Naive thymus-derived CD8-positive, alpha-beta T cell (primary cell): ENCODE measurements at places on chromosomes 6 and 20.

GRCh38 chr6:39804466-39805065 lies 12.4 kb downstream of the DAAM2 start:
- no peak for DNase-seq

GRCh38 chr20:55160996-55161395 lies 685.6 kb downstream of the DOK5 start:
- DNase-seq = no peak

DNA sequence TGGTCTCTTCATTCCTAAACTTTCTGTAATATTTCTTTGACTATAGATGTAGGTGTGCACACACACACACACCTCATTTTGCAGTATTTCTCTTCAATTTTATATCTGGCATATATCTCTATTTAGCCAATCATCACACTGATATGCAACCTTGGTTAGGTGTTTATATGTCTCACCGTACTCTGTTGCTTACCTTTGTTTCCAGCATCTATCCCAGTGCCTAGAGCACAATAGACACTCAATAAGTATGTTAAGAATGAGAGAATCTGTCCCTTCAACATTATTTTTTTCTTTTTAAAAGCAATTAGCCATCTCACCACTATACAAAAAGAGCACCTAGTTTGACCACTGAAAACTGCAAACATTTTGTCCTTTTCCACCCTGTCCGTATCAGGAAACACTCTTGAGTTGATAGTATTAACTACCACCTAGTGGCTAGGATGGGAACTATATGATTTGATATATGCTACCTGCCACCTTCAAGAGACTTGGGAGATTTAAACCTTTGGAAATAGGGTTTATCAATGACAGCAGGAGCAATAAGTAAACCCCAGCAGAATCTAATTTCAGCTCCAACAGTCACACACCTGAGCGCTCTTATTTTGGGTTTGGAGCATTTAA lies 48.7 kb upstream of the RSPO3 start:
- no peak for DNase-seq

DNA sequence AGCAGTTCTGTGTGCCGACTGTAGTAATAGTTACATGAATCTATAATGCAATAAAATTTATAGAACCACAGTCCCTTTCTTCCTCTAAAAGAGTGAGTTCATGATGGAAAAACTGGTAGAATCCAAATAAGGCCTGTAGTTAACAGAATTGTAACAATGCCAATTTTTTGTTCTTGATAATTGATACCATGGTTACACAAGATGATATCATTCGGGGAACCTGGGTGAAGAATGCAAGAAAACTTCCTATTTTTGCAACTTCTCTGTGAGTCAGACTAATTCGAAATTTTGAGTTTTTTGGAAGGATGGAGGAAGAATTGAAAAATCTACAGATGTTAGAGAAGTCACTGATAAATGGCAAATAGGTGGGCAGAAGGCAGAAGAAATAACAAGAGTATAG lies 381.8 kb downstream of the CDKAL1 start:
- no peak for DNase-seq

DNA sequence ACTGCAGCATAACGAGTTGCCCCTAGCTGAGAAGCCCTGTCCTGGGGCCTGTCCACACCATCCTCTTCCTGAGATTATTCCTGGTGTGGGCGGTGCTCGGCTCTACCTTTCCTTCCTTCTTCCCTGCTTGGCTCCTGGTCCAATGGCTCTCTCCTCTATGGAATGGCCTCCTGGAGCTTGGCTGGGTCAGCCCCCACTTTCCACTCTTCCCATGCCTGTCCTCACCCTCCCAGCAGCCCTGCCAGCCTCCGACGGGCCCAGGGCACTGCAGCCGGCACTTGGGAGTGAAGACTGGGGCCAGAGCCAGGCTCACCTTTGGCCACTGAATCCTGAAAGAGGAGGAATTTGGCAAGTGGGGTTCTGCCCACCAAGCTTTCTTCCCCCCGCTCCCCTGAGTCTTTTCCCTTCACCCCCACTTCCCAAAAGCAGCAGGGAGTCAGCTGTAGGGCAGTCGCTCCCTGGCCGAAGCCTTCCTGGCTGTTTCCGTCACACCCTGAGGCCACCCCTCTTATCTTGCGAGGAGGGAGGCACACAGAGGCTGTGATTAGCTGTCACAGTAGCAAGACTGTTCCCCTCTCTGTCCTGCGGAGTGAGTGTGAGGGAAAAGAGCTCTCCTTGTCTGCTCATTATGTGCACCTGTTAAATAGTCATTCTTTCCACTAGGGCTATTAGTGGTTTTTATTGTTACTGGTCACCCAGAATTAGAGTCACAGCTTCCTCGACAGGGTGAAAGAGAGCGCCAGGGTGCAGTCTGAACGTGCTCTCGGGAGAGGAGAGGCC lies 6.3 kb upstream of the CDSN start:
- no peak for DNase-seq

DNA sequence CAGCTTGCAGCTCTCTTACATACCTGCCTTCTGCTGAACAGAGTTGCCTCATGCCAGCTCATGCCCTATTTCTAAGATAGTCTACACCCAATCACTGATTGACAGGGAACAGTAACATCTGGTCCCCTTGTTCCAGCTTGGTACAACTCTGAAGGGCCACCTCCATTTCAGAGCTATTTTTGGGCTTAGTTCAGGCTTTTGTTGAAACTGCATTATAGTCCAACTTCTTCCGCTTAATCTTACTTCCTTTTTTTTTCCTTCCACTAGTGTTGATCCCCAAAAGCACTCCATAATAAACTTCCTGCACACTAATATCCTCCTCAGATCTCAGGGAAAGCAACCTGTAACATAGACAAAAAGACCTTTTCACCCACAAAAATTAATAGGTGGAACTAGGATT lies 65.7 kb upstream of the TNFRSF21 start:
- DNase-seq = no peak

DNA sequence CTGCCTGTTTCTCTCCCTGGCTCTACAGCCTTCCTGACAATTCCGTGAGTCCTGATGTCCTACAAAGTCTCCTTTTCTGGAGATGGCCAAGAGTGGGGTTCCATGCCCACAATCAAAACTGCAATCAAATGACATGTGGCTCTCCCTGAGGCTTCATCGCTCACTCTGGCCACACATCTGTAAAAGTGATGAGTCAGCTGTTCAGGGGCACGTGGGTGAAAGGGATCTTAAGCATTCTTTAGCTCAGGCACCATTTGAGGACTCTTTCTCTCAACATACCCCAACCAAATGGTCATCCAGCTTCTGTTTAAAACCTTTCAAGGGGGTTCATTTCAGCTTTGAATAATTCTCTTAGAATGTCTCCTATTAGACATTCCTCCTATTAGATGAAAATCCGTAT lies 42.3 kb upstream of the EYA2 start:
- no peak for DNase-seq

- DNase-seq = no peak
Observed at GRCh38 chr6:67252663-67253062, 1382.4 kb upstream of the ADGRB3 start.

DNA sequence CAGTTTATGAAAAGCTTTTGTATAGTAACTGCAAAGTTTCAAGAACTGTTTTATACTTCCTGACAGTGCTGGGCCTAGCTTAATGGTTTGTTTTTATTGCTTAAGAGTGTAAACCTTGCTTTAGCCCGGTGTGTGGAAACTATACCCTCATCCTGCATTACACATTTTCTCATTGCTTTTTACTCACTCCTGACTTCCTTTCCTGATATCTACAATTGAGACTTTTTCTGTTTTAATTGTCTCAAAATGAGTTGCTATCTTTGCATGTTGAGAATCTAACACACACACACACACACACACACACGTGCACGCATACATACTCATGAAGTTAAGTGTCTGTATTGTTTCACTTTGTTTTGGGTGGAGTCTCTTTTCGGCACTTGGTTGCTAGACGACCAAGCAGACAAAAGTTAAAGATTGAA lies 16.7 kb downstream of the BMP2 start:
- DNase-seq = no peak

- no peak for DNase-seq
Observed at GRCh38 chr6:142820338-142821051, 124.5 kb downstream of the HIVEP2 start.

DNA sequence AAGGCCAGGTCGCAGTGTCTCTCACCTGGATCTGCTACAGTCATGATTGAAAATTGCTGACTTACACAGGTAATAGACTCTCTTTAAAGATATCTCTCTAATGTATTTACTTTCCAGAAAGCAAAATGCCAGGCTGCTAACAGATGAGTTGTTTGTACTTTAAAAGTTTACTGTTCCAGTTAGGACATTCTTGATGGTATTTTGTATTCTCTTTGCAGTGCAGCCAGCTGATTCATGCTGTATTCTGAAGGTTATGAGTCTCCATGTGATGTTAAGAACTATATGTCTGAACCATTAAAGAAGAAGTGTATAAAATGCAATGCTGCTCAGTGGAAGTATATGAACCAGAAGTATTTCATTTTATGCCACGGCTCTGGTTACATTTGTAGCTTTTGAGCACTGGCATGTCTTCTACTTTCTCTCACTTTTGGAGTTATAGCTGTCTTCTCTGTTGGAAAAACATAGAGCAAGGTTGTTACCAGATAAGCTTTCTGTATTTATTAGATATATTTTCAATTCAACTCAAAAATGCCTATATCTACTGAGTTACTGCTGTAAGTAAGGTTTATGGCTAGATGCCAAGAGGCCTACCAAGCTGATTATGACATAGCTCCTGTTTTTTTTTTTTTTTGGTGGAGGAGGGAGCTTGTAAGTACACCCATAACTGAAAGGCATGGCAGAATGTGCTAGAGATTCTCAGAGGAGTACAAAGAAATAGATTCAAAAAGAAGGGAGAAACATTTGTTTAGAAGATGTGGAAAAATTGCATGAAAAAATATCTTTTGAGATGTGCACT lies 130.5 kb upstream of the MAN1A1 start:
- DNase-seq = no peak

DNA sequence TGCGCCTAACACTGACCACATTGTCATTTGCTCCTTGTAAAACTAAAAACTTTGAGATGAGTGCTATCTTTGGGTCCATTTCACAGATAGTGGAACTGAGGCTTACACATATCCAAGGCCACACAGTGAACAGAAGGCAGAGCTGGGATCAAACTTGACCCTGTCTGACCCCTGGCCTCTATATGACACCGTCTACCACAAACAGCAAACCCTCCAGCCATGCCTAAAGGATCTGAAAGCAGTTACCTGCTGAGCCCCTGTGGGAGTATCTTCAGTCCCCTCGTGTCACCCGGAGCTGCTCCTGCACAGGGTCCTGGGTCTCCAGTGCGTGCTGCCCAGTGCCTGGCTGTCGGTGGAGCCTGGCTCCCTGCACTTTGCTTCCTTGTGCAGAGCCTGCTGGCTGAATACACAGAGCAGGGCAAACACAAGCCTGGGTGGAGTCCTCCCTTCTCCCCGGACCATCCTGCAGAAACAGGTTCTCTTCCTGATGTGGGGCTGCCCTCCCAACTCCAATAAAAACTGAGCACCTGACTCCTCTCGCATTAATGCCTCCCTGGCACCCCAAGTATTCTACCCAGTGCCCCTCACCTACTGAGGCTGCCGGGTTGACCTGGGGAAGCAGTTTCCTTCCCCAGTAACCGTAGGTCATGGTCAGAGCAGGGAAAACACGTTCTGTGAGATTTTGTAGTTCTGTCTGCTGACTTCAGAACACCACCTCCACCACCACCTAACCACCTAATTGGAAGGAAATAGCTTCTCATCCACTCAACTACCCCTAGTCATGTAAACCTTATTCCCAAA lies at the start of gene BCAS1:
TSS of gene BCAS1 (minus strand) at position 408 of the 801 bp plus-strand sequence. CDS start 11,876 bp downstream, outside the sequence.
- no peak for DNase-seq

- DNase-seq = no peak
Observed at GRCh38 chr6:53854843-53855567, 60.2 kb downstream of the LRRC1 start.

DNA sequence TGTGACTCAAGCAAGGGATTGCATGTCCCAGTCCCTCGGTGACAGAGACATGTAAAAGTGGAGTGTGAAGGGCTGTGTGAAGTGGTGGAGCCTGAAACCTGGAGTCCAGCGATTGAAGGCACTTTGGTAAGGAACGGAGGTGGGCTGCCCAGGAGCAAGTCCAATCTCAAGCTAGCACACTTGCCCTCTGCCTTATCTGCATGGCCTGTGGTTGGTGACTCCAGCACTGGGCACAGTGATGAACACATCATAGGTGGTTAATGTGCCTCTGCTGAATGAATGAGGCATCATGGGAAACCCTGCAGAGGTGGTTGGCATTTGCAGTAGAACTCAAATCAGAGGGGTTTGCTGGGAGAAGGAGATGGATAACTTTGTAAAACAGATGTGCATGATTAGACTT lies 14.9 kb upstream of the ULBP3 start:
- no peak for DNase-seq

- DNase-seq = no peak
Observed at GRCh38 chr6:96520171-96521115, 1.2 kb upstream of the UFL1 start.

- peak; percentile 45 for DNase-seq
Observed at GRCh38 chr6:44126320-44127149, 717 bp downstream of the MRPL14 start.

DNA sequence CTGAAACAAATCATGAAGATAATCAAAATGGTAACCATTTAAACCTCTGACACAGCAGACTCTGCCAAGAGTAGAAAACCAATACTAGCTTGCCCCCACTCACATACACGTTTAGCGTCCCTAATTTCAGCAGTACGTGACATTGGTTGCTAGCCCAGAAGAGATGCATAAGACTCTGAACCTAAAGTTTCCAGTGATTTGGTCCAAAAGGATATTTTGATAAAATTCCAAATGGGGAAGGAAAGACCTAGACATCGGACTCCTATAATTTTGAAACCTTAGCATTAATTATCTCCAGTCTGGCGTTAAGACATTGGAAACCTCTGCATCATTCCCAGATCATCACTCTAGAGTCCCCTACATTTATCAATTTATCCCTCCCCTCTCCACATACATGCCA lies 98.1 kb downstream of the GMDS start:
- DNase-seq = no peak

GRCh38 chr6:87534377-87535047 lies 55.3 kb downstream of the RARS2 start:
- no peak for DNase-seq
